Stimulated activated CD4-positive, alpha-beta T cell treated with anti-CD3 and anti-CD28 coated beads, Interleukin-15, amount 100 ng/mL, for 1 hour (primary cell): ENCODE measurements at places on chromosomes 3 and 15.

DNA sequence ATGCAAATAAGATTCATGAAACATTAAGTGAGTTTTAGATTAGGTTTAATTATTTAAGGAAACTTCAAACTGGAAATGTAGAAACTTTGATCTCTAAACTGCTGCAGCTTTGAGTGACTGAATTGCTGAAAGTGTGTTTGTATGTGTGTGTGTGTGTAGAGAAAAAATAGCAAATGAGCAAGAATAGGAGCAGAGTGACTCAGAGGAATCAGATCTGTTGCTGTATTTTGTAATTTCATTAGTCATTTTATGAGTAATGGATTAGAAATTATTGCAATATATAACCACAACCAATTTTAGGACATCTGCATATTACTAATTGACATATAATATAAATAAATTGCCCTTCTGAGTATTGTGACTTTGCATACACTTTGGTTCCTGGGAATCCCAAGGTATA lies 52.8 kb upstream of the SLC9A9 start:
- DNase-seq, result no peak

DNA sequence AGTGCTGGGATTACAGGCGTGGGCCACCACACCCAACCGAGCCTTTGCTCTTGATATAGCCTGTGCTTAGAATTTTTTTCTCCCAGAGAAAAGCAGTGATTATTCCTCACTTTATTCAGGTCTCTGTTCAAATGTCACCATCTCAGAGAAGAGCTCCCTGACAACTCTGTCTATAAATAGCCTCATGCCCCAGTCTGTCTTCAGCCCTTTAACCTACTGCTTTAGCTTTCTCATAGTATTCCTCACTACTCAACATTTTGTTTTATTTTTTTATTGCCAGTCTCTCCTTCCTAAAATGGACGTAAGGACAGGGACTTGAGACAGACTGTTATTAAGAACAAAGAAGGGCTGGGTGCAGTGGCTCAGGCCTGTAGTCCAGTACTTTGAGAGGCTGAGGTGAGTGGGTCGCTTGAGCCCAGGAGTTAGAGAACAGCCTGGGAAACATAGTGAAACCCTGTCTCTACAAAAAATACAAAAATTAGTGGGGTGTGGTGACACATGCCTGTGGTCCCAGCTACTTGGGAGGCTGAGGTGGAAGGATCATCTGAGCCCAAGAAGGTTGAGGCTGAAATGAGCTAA lies 78.7 kb upstream of the TTBK2 start:
- no peak for DNase-seq

DNA sequence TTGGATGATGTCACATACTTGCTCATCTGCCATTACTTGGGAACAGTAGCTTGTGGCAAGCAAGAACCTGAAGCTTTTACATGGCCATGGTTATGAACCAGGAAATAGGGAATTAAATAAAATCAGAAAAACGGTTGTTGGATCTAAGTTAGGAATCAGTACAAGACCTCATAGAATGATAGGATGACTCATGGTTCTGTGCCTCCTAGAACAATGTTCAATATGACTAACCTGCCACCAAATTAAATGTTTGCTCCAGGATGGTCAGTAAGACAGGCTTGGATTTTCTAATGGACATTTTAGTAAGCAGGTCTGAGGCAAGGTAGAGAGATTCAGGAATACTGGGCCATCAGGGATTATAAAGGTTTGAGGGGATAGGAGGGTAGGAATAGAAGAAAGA lies 218.9 kb downstream of the PLOD2 start:
- no peak for DNase-seq

DNA sequence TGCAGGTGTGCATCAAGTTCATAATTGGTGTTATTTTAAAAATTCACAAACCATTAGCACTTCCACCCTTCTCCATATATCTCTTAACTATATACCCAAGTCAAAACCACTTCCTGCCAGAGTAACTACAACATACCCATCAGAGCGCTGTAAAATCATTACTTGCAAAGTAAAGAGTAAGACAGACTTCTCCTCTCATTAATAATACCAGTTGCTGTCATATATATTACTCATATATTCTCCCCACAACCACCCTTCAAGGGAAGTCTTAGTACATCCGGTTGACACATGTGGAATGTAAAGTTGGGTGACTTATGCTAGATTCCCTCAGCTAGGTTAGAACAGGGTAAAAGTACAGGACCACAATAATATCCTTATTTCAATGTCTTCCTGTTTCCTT lies 5.6 kb downstream of the TERC start:
- no peak for DNase-seq

- no peak for DNase-seq
These were observed 13.1 kb upstream of the SLC35G2 start for GRCh38 chr3:136805795-136806194.

DNA sequence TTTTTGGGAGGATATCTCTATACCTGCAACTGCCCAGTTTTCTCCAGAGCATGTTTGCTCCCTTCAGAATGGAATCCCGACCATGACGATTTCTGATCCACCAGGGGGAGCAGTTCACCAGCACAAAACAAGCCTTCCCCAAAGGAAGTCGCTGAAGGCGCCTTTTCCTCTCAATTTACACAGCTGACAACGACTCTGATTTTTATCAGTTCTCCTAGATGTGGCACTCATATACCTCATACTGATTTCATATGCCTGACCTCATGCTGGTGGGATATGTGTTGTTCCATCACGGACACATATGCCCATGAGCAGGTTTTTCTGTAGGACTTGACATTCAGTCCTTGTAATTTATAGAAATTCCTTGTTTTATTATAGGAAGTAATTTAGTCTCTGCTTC lies 1028.2 kb downstream of the MCTP2 start:
- DNase-seq, result peak; percentile 5

- no peak for DNase-seq
These were observed 24.3 kb downstream of the DPH3 start for GRCh38 chr3:16240229-16241023.

DNA sequence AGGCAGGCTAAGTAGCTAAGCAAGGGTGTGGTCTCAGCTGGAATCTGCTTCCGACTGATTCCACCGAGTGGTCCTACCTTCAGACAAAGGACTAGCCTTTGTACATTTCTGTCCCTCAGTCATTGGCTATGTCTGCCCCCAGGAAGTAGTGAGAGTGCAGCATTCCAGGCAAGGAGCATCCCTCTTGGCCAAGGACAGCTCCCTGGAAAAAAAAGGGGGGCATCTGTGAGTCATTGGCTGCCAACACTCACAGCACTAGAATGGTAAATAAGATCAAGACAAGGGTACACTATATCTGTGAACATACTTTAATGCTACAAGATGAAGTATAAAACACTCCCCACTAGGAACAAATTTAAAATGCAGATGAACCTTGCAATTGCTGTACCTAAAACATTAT lies 66.8 kb downstream of the STAC start:
- no peak for DNase-seq

DNA sequence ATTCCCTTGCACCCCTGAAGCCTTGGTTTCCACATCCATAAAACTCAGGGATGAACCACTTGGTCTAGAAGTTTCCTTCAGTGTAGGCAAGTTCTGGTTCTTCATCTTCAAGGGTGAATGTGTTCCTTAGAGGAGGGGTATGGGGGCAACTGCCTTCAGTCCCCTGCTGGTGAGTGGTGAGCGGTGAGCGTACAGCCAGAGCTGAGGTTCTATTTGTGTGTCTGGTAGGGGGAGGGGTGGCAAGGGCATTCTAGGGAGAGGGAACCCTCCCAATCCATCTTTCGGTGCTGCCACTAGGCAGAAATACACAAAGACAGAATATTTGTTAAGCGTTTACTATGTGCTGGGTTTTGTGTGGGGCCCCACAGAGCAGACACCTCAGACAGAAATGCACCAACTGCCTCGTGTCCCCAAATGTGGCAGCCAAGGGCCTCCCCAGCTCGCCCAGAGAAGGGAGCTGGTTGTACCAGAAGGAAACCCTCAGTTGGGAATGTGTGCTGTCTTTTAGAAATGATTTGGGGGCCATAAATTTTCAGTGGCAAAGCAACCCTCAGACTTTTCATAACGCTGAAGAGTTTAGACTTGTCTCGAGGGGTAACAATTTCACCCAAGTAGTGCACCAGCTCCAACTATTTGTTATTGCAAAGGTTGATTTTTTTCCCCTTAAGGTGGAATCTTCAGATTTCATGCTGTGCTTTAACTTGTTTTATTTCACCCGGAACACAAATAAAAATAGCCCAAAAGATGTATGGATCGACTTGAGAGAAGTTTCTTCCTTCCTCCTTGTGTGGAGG lies 137.6 kb downstream of the FBLN2 start:
- DNase-seq, result no peak

- DNase-seq, result no peak
These were observed 44.6 kb downstream of the POMGNT2 start for GRCh38 chr3:43061101-43061895.

- no peak for DNase-seq
These were observed 140.7 kb downstream of the FBLN2 start for GRCh38 chr3:13689373-13690260.

DNA sequence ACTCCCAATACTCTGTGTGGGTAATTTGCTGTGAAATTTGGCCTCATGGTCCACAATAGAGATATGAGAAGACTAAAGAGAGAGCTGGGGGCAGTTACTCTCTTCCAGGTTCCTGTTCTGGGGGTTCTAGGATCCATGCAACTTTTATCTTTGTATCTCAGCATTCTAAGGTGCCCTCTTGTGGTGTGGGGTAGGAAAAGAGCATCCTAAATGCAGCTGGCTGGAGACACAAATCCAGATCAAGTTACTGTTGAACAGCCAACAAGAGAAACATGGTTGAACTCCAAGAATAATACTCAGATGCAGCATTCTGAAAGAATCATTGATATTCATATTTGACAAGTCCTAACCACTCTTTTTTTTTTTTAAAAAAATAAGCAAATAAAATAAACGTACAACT lies 238.2 kb downstream of the GREM1 start:
- DNase-seq, result no peak

DNA sequence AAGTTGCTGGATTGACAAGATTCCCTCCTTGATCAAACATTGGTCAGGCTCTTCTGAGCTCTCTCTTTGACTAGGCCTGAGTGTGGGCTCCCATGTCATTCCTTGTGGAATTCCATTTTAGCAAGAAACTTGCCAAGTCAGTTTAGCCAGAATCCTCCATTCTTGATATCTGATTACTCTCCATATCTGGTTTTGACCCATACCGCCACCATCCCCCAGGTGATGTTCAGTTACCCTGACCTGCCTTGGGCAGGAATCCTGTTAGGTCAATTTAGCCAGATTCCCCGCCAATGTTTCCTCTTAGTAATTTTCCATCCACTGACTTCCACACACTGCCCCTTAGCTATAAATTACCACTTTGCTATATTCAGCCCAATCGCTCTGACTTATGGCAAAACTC lies 1.0 kb upstream of the PCCB start:
- no peak for DNase-seq

- DNase-seq, result no peak
These were observed 7.3 kb upstream of the HEG1 start for GRCh38 chr3:125062904-125063618.

- DNase-seq, result no peak
These were observed 6.7 kb upstream of the DENND6A start for GRCh38 chr3:57699591-57699990.

DNA sequence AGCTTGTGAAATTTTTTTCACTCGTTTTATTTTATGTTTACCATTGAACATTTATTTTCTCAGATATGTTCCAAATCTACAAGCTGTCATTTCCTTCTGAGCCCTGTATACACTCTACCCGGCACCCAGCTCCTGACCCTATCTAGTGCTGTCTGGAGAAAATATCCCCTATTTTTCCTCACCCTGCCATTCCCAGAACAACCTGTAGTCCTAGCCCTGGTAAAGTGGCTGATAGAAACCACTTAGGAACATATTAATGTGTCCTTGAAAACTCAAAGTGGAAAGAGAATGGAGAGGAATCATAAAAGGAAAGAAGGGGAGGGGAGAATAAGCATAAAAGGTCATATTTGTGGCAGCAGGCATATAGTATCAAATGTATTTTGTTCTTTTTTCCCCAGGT lies 8.2 kb upstream of the TIMMDC1 start:
- DNase-seq, result no peak

- DNase-seq, result no peak
These were observed 227.2 kb upstream of the GOLIM4 start for GRCh38 chr3:168322941-168323340.

GRCh38 chr3:115588201-115589115 lies 34.9 kb upstream of the GAP43 start:
- no peak for DNase-seq
